ENCODE measurements at places on chromosomes 11 and 22.

DNA sequence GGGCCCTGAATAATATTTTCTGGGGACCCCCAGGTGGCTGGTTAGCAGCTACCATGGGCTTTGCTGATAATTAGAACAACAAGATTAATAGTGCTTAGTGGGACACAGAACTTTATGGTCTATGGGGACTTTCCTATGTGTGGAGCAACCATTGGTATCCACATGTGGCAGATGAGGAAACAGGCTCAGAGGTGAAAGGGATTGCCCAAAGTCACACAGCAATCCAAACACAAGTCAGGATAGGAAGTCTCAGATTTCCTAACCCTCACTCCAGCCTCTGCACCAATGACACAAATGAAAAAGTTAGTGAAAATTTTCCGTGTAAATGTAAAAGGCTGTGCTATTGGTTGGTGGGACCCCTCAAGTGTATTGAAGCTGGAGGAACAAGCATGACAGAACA, 15.3 kb upstream of the SLCO2B1 start:
- DNase-seq: no peak

GRCh38 chr11:67506426-67507051, 1.4 kb upstream of the PITPNM1 start:
- no peak for DNase-seq

- no peak for DNase-seq
Observed at GRCh38 chr22:49057910-49058309, 769.8 kb downstream of the BRD1 start.

DNA sequence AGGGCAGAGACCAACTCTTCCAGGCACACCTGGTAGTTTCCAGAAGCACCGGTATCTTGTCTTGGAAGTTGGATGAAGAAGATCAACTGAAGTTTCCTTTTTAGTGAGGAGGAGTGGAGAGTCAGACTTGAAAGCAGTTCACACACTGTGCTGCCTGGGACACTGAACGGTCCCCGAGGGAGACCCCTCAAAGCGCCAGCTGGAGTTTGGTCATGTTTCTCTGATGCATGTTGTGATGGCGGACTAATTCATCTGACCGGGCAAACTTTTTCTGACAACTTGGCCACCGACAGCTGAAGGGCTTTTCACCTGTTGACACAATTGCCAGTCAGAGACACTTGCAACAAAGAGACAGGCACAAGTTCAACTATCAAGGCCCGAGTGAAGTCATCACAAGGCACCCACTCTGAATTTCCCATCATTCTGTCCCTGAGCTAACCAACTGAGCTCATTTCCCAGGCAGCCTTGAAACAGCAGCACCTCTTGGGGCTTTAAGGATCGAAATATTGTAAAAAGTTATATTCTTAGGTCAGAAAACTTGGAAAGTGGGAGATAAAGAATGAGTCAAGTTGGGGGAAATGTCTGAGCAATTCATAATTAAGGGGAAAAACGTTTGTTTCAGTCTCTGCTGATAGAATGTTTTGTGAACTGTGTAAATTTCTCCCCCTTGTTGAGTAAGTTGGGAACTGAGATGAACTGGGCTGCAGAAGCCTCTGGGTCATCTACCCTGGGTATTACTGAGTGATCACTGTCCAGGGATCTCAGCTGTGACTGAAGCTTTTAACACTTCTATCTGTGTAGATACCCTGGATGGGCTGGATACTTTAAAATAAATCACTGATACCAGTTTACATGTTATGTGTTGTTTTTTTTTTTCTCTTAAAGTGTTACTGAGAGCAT, 46.2 kb downstream of the WT1 start:
- no peak for DNase-seq

- peak; percentile 16 for DNase-seq
Observed at GRCh38 chr22:33853200-33854097, 66.8 kb downstream of the LARGE1 start.

- no peak for DNase-seq
Observed at GRCh38 chr11:12983336-12983735, 25.8 kb upstream of the RASSF10 start.

GRCh38 chr22:27149921-27150543, 492.6 kb downstream of the MIAT start:
- no peak for DNase-seq

DNA sequence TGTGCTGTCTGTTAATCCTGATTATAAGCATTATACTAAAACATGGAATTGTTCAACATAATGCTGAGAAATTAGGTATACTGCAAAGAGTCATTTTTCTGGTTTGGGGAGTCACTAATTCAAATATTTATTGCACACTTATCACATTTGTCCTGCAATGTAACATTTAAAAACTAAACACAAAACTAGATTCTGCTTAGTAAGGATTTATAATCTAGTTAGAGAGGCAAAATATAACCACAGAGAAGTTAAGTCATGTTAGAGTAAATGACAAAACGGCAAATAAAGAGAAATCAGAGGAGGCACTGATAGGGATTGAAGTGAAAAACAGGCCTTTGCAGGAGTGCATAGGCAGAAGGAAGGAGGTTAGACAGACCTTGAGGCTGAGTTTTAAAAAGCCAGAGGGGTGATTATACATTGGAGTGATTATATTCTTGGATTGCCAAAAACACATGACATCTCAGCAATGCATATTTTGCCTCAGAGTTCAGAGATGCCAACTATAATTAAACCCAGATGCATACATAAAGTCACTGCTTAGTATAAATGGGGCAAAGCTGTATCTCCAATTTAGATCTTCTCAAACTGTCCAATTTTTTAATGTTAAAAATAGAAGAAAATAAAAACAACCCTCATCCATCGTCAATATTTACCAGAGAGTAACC, 49.7 kb downstream of the CCDC34 start:
- no peak for DNase-seq

- no peak for DNase-seq
Observed at GRCh38 chr11:20652150-20652806, 17.1 kb upstream of the NELL1 start.

- DNase-seq: peak; percentile 64
Observed at GRCh38 chr11:13955971-13956421, 6.5 kb upstream of the SPON1 start.

DNA sequence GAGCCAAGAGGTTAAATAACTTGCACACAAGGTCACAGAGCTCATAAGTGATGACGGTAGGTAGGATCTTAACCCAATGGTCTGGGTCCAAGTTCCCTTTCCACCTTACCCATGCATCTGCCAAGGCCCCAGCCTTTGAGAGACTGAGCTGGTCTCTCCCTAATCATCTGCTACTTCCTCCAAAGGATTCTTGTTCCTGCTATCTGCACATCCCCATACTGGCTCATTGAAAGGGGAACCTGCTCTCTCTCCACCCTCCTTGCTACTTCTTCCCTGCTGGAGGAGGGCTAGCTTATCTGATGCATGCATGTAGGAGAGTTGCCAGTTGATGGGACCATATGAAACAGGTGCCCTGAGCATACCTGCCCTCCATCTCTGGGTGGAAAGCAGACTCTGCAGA, 47.7 kb downstream of the COMMD9 start:
- DNase-seq: no peak

- no peak for DNase-seq
Observed at GRCh38 chr11:61794579-61794978, 1.9 kb downstream of the FEN1 start.

DNA sequence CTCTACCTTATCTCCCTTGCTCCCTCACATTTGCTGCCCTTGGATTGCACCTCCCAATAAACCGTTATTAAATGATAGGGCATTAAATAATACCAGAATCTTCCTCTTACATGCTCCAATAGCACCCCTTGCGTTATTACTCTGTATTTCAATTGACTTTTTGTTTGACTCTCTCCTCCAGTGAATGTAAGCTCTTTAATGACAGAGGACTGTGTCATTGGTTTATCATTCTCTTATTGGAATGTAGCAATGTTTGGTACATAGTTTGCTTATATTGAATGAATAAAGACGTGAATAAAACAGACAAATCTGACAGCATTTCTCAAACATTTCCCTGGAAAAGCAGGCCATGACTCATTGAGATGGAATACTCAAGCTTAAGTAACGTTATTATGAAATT, 8.7 kb upstream of the MPEG1 start:
- no peak for DNase-seq

DNA sequence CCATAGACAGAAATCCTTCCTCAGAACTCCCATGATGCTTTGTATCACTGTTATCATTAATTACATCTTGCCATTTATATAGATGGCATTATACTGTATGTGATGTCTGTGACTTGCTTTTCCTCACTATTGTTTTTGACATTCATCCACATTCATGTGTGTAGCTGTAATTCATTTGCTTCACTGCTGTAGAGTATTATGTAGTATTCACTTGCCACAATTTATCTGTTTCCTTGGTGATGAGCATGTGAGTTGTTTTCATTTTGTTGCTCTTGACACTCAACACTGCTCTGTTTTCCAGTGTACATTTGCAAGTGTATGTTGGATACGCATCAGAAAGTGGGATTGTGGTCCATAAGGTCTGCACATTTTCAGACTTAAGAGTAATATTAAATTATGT, 328.6 kb upstream of the C11orf87 start:
- no peak for DNase-seq

- DNase-seq: no peak
Observed at GRCh38 chr11:72230764-72231365, 6.3 kb downstream of the INPPL1 start.

GRCh38 chr11:60993615-60994014, 22.1 kb downstream of the CD6 start:
- DNase-seq: no peak

GRCh38 chr22:23216461-23217170, 36.3 kb downstream of the BCR start:
- peak; percentile 56 for DNase-seq

- no peak for DNase-seq
Observed at GRCh38 chr22:22553141-22553540, 5.9 kb downstream of the PRAME start.

- DNase-seq: no peak
Observed at GRCh38 chr22:47673557-47673956, 911.1 kb downstream of the TBC1D22A start.

DNA sequence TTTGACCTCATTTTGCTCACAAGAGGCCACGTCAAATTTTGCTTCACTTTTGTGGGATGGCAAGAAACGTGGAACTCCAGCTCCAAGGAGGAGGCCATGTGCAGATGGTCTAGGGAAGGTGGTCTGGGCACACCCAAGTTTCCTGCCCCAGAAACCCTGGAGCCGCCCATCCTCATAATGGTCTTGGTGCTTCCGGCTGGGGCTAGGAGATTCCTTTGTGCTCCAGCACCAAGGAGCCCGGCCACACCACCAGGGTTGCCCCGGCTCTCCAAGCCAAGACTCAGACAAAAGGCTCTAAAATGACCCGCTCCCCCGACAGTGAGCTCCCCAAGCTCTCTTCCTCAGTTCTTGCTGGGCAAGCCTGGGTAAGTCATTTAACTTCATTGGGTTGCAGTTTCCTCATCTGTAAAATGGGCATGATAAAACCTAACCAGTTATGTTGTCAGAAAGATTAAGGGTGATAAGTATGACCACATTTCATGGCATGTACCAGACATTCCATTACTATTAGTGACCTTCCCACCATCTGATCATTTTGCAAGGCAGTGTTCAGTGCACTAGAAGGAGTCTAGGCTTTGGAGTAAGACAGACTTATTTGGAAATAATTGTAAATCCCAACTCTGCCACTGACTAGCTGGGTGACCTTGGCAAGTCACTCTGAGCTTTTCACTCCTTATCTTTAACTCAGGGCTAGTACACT, 23.3 kb downstream of the DKK3 start:
- no peak for DNase-seq

- DNase-seq: no peak
Observed at GRCh38 chr22:37802310-37803194, 5.2 kb upstream of the GCAT start.

DNA sequence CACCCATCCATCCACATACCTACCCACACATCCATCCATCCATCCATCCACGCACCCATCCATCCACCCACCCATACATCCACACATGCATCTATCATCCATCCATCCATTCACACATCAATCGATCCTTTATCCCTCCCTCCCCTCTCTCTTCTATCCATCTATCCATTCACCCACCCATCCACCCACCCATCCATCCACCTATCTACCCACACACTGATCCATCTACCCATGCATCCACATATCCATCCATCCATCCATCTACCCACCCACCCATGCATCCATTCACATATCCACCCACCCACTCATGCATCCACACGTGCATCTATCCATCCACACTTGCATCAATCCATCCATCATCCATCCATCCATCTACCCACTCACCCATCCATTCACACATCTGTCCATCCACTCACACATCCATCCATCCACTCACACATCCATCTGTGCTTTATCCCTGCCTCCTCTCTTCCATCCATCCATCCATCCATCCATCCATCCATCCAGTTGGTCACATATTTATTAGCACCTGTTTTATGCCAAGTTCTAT, 366.1 kb downstream of the CTTN start:
- no peak for DNase-seq

DNA sequence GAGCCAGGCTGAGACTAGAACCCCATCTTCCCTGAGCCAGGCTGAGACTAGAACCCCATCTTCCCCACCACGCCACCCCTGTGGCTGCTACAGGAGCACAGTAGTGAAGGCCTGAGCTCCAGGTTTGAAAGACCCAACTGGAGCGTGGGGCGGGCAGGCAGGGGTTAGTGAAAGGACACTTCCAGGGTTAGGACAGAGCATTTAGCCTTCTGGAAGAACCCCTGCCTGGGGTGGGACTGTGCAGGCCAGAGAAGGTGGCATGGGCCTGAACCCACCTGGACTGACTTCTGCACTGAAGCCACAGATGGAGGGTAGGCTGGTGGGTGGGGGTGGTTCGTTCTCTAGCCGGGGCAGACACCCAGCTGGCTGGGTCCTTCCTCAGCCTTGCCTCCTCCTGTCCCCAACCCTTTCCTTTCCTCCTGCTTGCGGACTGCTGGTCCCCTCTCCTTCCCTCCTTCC, 24.1 kb downstream of the SUN2 start:
- DNase-seq: no peak

GRCh38 chr11:118744046-118744445, 46.9 kb downstream of the DDX6 start:
- no peak for DNase-seq

DNA sequence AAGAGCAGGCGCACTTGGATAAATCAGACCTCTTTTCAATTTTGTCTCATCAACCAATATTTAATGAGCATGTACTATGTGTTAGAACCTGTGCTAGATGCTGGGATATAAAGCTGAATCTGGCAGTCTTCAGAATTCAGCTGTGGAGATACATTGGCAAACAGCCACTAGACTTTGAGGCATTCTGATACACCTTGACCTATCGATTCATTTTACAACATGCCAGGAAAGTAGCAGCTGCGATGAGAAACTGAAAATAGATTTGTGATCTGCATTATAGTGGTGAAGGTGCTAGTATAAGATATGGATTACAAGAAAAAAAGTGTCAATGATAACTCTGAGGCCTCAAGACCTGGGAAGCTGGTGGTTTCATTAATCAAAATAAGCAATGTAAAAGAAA, 1338.1 kb upstream of the TENM4 start:
- DNase-seq: no peak

GRCh38 chr11:18171377-18172000, 1.1 kb upstream of the MRGPRX4 start:
- DNase-seq: no peak

DNA sequence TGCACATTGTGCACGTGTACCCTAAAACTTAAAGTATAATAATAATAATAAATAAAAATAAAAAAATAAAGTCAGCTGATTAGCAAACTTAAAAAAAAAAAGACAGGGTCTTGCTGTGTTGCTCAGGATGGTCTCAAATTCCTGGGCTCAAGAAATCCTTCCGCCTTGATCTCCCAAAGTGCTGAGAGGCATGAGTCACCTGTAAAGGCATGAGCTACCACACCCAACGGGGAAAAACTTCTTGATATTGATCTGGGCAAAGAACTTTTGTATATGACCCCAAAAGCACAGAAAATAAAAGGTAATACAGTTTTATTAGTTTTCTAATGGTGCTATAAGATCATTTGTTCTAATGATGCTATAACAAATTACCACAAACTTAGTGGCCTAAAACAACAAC, 46.1 kb downstream of the ENTHD1 start:
- no peak for DNase-seq

All from CD4-positive, alpha-beta T cell treated with Interleukin-21 for 1 hour (primary cell).